Hepatocyte (in vitro differentiated cells): ENCODE measurements at places on chromosomes 5 and 9. TPM values are rescaled to one million over a fixed set of nuclear protein-coding genes. Genes with fewer than 3 reads are reported as not detected.

Gene TNFSF15
- 8.5 and 10.4 TPM in 2 replicates for total RNA-seq

Gene LECT2
- 25.0 and 29.6 TPM in 2 replicates for total RNA-seq

Gene PFN3
- not detected in 2 replicates for total RNA-seq

Gene ACTBL2
- total RNA-seq, result 0.16 and 0.83 TPM in 2 replicates

Gene TRAF1
- 4.0 and 5.4 TPM in 2 replicates for total RNA-seq

Gene PIP5K1B
- total RNA-seq, result 10.2 and 11.1 TPM in 2 replicates

Gene ALDH1A1
- 529 and 563 TPM in 2 replicates for total RNA-seq

Gene SPATA9
- 0.33 TPM in 1 of 2 replicates, not detected in the other for total RNA-seq
